Fibroblast of mammary gland (primary cell): ENCODE measurements at places on chromosomes 4 and X.

DNA sequence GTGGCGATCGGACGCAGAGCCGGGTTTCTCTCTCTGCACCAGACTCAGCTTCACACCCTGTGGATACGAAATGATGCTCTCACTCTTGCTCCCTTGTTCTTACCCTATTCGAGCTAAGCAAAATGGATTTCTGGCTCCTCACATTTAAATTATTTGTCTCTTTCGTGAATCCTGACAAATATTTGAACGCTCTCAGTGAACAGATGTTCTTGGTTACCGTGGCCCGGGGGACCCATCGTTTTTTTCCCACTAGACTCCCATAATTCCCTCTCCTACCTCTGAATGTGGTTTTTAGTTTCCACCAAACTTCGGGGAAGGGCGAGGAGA is 630 bp downstream of the SMARCA5 start:
- no peak for DNase-seq

GRCh38 chr4:41744572-41745291 is 3.8 kb downstream of the PHOX2B start:
- no peak for DNase-seq

GRCh38 chrX:8103655-8104054 is 67.4 kb downstream of the VCX2 start:
- no peak for DNase-seq

- no peak for DNase-seq
Observed at GRCh38 chrX:37997096-37997495, 9.3 kb upstream of the SYTL5 start.

DNA sequence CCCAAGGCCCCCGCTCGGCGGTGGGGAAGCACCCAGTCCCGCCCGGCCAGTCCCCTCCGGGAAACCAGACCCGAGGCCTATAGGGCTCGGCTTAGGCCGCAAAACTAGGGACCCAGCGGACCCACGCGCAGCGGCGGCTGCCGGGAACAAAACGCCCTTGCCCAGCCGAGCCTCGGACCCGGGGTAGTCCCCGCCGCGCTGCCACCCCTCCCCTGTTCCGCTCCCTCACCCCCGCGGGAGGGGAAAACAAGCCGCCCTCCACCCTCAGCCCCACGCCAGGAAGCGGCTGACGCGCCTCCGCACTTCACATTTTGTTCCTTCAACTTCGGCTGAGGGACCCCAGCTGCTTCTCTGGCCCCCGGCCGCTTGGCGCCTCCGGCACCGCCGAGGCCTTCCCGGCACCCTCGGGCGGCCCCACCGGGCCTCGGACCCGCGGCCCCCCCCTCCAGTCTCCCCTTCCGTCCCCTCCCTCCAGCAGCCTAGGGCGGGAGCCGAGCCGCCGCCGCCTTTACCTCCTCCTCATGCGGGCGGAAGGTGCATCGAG is 694 bp downstream of the PDS5A start:
- no peak for DNase-seq
